ENCODE measurements at places on chromosomes 1 and 21.

- DNase-seq, result no peak
These were observed 173.7 kb downstream of the CLEC20A start for GRCh38 chr1:178323067-178323466.

GRCh38 chr1:151832318-151832980 lies 847 bp upstream of the RORC start:
- DNase-seq, result peak; percentile 21

- no peak for DNase-seq
These were observed 59.4 kb upstream of the TENT5C start for GRCh38 chr1:117546467-117546866.

DNA sequence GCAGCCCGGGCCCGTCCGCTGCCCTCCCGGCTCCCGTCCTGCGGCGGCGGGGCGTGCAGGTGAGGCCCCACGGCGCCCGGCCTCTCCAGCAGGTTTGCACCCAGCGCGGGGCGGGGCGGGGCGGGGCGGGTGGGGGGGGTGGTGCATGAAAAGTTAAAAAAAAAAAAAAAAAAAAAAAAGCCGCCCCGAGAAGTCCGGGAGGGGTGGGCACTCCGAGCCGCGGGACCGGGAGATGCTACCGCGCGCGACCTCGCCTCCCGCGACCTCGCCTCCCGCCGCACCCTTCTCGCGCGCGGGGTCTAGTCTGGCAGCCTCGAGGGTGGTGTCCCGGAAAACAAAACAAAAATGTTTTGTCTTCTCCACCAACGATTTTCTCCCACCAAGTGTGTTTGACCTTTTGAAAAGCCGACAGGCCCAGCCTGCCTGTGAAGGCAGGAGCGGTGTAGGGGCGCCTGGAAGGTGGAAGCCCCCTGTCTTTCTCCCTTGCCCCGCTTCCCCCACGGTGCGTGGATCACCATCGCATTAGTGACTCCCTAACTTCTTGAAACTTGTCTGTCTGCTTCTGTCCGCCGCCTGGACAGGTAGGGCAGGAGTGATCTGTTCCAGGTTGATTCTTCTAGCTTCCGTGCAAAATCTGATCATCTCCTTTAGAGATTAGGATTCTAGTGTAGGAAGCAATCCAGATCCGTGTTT lies 569 bp downstream of the RCAN3 start:
- DNase-seq, result no peak

GRCh38 chr1:234772345-234773147 lies 162.6 kb upstream of the IRF2BP2 start:
- peak; percentile 99 for DNase-seq
